Bronchial smooth muscle cell (primary cell): ENCODE measurements at places on chromosomes 1 and 21. TPM values are rescaled to one million over a fixed set of nuclear protein-coding genes. Genes with fewer than 3 reads are reported as not detected.

Gene REN
- total RNA-seq = not detected in 2 replicates

Gene CHODL
- total RNA-seq = 0.16 TPM in 1 of 2 replicates, not detected in the other

Gene FYB2
- not detected in 2 replicates for total RNA-seq

Gene DMBX1
- total RNA-seq = not detected in 2 replicates

Gene MYOG
- 0.09 TPM in 1 of 2 replicates, not detected in the other for total RNA-seq

Gene CDK11B
- 8.5 and 8.8 TPM in 2 replicates for total RNA-seq

Gene SPRR3
- 0.43 TPM in 1 of 2 replicates, not detected in the other for total RNA-seq

Gene HENMT1
- total RNA-seq = 2.9 and 4.1 TPM in 2 replicates

Gene A3GALT2
- total RNA-seq = not detected in 2 replicates

Gene ZNF670
- total RNA-seq = 1.1 and 2.0 TPM in 2 replicates
